ENCODE measurements at places on chromosomes 11 and 22.
A peak's percentile ranks its signal among the peaks of the same experiment; 100 is the strongest.

DNA sequence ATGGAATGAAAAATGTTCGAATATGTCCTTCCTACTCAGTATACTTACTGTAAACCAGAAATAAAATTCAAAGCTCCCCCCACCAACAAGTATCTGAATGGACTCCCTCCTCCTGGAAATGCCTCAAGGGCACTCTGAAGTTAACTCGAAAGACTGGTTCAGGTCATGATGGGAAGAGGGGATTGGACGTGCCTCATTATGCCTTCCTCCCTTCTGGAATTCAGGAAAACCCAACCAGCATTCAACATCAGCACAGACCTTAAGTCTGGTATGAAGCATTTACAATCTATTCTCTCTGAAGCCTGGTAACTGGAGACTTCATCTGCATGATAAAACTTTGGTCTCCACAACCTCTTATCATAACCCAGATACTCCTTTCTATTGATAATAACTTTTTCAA, 428.3 kb upstream of the RAG2 start:
- no peak for DNase-seq

- DNase-seq, result peak; percentile 77
Observed at GRCh38 chr22:31206896-31207687, 5.0 kb upstream of the LIMK2 start.

- DNase-seq, result no peak
Observed at GRCh38 chr11:123410218-123410549, 19.9 kb upstream of the GRAMD1B start.

- no peak for DNase-seq
Observed at GRCh38 chr22:29470159-29470855, 9.7 kb upstream of the NEFH start.

Measured in epithelial cell of prostate (primary cell).